Pons (tissue), 1 donor: ENCODE measurements at places on chromosomes 1 and 21.

GRCh38 chr1:73674945-73675561 is 522.9 kb downstream of the LRRIQ3 start:
- DNase-seq: peak; percentile 6

- DNase-seq: no peak
Measured at GRCh38 chr1:244100704-244101453, 49.8 kb downstream of the ZBTB18 start.

GRCh38 chr1:236880209-236880608 is 85.1 kb downstream of the MTR start:
- no peak for DNase-seq

DNA sequence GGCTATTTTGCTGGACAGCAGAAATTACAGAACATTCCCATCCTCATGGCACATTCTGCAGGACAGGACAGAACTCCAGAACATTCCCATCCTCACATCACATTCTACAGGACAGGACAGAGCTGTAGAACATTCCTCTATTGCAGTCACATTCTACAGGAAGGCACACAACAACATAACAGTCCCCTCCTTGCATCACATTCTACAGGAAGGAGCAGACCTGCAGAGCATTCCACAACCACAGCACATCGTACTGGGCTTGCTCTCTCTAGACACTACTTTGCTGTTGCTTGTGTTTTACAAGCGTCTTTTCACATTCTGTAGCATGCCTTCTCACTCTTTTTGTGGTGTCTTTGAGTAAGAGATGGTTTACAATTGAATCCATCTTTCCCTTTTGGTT is 26.8 kb upstream of the ABCB10 start:
- no peak for DNase-seq

- DNase-seq: no peak
Measured at GRCh38 chr1:6329851-6330250, 63.7 kb downstream of the ACOT7 start.

DNA sequence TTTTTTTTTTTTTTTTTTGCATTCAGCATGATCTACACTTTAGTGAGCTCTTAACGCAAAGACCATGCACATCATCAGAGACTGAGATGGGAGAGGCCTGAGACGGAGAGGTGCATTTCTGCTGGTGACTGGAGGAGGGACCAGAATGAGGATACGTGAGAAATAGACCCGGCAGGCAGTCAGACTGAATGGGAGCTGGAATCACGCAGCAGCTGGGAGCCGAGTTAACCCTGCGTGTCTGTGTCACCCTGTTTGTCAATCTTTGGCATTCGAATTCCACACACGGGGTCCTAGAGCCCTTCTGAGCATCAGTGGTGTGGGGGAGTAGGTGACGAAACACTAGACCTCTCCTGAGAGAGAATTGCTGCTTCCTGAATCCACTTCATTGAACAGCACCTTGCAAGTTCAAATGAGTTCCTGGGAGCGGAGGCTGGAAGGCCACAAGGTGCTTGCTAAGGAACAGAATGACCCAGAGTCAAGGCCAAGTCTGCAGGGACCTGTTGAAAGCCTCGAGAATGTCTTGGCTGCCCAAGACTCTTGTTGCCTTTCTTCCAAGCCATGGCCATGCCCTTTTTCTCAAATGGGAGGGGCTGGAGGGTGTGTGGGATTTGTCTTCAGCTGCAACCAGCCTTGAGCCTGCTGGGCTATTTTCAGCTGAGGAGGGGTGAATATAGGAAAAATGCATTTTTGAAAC is 123.3 kb downstream of the CNIH3 start:
- no peak for DNase-seq

- no peak for DNase-seq
Measured at GRCh38 chr1:3049905-3050304, 19.1 kb upstream of the PRDM16 start.

GRCh38 chr1:168506204-168506819 is 37.5 kb downstream of the XCL2 start:
- DNase-seq: no peak
